ENCODE measurements at places on chromosomes 16 and 17.

DNA sequence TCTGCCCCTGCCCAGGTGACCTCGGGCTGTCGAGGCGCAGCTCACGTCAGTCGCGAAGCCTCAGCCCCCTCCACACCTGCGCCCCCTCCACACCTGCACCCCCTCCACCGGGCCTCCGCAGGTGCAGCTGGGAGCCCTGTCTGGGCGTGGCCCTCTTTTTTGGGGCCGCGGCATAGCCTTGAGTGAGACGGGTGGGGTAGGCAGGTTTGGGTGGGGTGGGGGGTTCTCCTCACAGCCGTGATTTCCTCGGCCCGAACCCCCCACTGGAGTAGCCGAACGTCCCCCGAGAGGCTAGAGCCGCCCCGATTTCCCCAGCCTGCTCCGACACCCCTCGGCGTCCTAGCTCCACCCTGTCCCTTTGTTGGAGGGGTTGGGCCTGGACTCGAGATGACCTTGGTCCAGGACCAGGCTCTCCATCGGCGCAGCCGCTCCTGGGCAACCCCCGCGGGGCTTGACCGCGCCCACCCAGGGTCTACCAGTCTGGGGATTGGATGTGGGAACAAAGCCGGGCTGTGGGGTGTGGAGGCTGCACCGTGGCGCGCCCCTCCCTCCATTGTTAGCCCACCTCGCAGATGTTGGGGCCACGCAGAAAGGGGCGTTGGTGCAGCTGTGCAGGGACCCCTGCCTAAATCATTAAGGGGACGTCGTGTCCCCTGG lies 626 bp downstream of the TUBB3 start:
- no peak for DNase-seq

DNA sequence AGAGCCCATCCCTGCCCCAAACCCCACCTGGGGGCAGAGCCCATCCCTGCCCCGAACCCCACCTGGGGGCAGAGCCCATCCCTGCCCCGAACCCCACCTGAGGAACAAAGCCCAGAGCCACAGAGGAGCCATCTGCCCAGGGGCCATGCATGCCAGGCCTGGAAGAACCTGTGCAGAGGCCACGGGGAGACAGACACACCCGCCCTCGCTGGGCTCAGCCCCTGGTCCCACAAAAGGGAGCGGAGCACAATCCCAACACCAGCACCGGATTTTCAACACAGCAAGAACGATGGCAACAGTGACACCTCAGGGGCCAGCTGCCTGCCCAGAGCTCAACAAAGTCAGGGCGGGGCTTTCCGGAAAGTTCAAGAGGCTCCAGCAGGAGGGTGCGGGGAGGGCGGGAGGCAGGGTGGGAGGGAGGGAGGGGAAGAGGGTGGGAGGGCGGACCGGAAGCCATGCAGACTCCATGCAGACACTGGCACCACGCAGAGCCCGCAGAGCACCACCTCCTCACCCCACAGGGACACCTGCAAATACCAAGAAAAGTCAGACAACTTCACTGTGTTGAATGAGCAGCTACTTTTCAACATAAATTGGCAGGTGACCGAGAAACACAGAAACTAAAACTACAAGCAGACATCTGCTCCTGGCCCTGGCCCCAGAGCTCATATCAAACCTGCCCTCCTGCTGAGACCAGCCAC lies 27.9 kb upstream of the C16orf95 start:
- DNase-seq = no peak

- DNase-seq = peak; percentile 3
Measured at GRCh38 chr17:77735081-77735565, 223.4 kb upstream of the TNRC6C start.

GRCh38 chr16:12502676-12503075 lies 301.0 kb downstream of the CPPED1 start:
- DNase-seq = no peak

GRCh38 chr17:77438241-77439188 lies 297.7 kb downstream of the SEC14L1 start:
- DNase-seq = peak; percentile 67

- DNase-seq = no peak
Measured at GRCh38 chr16:54060599-54061421, 225.8 kb downstream of the IRX3 start.

DNA sequence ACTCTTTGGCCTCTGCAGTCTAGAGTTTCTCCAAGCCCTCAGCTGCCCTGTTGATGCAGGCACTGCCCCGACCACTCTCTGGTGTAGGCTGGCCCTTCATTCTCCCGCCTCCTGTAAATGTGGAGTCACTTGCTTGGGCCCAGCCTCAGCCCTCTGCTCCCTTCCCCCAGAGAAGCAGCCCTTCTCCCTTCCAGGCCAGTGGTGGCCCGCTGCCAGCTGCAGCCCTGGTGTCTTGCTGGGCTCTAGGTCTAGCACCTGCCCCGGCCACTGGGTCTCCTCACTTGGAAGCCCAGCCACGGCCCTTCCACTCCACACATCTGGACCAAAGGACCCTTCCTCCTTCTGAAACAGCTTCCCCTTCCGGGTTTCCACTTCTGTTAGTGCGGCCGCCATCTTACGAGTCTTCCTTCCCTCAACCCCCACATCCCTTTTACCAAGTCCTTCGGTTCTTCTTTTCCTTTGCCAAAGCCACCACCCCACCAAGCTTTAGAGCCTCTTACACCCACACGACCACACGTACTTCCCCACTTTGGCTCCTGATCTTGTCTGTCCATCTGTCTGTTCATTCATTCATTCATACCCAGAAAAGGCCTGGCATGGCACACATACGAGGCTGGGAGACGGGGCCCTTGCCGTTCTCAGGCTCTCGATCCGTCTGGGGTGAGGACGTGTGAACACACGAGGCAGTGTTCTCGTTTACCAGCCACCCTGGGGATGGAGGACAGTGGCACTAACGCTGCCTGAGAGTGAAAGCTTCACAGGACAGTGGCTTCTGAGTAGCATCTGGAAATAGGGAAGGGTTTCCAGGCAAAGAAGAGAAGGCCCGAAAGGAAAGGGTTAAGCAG lies 68.0 kb downstream of the ABR start:
- DNase-seq = peak; percentile 69

- DNase-seq = no peak
Measured at GRCh38 chr16:27561216-27561615, 11.3 kb downstream of the KATNIP start.

DNA sequence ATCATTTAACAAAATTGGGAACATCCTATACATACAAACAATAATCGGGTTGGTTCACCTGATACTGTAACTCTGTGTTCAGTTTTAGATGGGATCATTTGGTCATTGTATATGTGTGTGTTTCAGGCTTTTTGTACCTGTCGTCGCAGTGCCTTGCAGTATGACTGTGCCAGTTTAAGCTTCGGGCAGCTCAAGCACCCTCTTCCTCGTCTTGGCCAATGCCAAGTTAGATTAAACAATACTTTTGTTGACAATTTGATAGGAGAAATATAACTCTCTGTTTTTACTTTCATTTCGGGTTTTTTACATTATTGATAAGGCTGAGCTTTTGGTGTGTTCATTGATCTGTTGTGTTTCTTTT lies 37.0 kb upstream of the ARHGAP17 start:
- DNase-seq = no peak

GRCh38 chr16:739560-740458 lies 988 bp downstream of the CIAO3 start:
- DNase-seq = no peak

DNA sequence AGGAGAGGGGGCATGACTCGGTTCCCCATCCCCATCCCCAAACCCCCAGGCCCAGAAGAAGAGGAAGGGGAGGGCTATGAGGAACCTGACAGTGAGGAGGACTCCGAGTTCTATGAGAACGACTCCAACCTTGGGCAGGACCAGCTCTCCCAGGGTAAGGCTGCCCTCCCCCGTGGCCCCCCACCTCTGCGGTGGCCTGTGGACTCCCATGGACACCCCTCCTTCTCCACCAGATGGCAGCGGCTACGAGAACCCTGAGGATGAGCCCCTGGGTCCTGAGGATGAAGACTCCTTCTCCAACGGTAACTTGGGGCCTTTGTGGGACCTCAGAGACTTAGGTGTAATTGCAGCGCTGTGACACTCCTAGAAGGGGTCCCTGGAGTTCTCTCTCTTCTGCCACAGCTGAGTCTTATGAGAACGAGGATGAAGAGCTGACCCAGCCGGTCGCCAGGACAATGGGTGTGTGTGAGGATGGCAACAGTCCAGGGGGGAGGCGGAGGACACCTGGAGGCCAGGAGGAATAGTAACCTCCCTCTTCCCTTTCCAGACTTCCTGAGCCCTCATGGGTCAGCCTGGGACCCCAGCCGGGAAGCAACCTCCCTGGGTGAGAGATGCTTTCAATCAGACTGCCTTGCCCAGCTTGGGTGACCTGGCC lies 5.6 kb downstream of the CD19 start:
- no peak for DNase-seq

- no peak for DNase-seq
Measured at GRCh38 chr16:56849690-56850680, 15.0 kb upstream of the SLC12A3 start.

- no peak for DNase-seq
Measured at GRCh38 chr17:39277110-39277509, 51.4 kb upstream of the STAC2 start.

GRCh38 chr16:27721531-27722181 lies 171.7 kb downstream of the KATNIP start:
- no peak for DNase-seq

GRCh38 chr17:61856035-61856434 lies 7.3 kb downstream of the BRIP1 start:
- DNase-seq = no peak

DNA sequence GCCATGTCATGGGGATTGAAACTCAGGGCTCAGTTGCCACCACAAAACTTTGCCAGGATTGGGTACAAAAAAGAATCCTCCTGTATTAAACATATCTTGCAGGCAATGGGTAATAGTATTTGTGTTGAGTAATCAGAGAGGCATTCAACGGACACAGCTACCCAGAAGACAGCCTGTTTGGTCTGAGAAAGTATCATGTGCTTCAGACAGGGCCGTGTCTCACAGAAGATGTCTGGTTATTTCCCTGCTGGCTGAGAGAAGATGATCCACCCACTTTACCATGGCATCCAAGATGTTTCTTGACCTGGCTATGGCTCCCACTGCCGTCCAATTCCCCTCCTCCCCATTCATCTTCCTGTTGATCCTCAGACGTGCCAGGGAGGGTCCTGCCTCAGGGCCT lies 304.3 kb upstream of the XYLT1 start:
- DNase-seq = no peak

- no peak for DNase-seq
Measured at GRCh38 chr16:30482366-30482765, 9.8 kb downstream of the ITGAL start.

DNA sequence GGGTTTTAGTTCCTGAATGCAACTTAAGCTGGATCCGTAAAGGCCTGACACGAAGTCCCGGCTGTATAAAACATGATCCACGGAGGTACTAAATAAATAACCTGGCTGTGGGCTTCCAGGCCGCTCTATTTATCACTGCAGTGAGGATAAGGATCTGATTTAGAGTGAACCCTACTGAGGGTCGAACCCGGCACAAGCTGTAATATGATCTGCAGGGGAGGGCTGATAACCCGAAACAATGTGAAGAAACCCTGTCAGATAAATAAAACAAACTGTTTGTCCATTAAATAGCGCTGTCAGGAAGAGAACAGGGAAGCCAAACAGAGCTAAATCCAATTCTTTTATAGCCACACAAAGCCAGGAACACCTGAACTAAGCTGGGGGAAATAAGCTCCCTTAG lies 375.6 kb upstream of the SALL1 start:
- DNase-seq = no peak

DNA sequence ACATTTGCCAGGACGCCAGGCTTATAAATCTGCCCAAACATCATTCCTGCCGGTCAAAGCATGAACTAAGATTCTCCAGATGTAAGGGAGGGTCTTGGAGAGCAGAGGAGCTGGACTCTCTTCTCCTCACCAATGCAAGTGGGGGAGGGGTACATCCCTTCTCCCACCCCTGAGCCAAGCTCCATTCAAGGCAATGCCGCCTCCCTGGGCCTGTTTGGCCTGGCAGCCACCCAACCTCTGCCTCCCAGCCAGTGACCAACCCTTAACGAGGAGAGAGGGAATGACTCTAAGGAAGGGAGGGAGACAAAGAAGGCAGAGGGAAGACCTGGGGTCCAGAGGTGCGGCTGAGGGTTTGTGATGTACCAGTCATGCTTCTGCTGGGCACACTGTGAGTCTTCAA lies 13.8 kb downstream of the C17orf50 start:
- no peak for DNase-seq

DNA sequence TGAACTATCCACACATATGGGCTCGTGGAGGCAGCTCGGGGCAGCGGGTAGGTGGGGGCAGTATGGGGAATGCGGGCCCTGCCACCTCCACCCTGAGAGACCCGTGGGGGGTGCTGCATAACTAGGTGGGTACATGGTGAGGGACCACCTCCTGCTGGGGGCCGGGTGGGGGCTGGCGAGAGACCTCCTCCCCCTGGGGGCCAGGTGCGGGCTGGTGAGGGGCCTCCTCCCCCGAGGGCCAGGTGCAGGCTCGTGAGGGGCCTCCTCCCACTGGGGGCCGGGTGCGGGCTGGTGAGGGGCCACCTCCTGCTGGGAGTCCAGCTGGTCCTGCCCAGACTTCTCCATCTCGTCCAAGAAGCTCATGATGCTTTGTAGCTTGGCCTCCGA lies 25.4 kb downstream of the CEP131 start:
- DNase-seq = no peak

DNA sequence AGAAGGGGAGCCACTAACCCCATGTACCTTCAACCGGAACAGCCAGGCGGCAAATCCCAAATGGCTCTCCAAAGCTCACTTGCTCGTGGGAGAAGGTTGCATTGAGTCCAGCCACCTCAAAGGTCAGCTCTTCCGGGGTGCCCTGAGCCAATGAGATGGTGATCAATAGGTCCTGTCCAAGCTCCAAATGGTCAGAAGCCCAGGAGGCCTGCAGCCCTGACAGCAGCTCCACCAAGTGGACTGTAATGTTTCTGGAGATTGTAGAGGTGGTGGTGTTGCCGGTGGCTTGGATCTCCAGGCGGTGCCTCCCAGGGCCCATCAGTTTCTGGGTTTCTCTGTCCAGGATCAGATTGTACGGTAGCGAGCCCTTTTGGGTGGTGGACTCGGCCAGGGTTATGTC lies 39.9 kb upstream of the BCO1 start:
- DNase-seq = no peak

DNA sequence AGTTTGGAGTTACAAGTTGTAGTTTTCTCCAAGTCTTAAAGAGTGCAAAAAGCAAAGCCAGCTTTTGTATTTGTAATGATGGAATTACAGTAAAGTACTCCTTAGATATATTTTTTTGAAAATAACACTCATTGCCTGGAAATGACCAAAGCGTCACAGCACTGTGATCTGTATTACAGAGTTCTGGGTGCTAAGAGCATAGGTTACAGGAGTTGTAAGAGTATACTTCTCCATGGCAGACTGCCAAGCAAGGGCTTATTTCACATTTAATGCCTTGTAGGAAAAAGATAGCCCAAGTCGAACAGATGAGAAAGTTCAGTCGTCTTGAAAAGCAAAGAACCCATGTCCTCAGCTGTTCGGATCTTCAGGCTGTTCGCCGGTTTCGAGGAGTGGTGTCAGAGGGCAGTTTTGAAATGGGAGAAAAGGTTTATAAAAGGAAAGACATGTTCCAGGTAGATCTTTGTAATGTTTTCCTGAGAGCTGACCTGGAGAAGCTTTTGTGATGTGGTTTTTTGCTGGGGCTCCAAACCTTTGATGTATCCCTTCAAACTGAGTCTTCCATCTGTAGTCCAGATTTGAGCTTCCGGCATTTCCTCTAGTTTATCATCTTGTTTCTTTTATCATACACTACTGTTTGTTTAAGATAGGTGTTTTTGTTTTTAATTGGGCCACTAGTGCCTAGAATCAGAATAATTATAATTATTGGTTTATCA lies 41.3 kb downstream of the ERCC4 start:
- peak; percentile 27 for DNase-seq

Data from KBM-7 (cell line).